SW480 (cell line): ENCODE measurements at places on chromosomes 11 and 22.

DNA sequence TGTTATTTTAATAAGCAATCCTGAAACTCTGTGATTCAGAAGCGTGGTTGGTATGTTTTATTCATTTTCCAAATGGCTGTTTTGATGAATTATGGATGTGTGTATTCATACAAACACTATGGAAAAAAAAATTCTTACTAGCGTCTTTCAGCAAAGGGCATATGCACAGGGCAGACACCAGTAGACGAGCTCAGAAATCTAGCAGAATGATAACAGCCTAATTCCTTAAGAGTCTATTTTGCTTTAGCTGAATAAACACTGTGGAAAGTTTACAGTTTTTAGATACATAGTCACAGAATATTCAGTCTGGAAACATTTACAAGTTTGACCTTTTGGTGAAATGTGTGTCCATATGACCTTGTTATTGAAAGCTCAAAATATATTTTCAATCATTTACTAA lies 418.8 kb upstream of the LUZP2 start:
- no peak for DNase-seq

- DNase-seq: no peak
Observed at GRCh38 chr11:99177446-99177845, 156.7 kb downstream of the CNTN5 start.

DNA sequence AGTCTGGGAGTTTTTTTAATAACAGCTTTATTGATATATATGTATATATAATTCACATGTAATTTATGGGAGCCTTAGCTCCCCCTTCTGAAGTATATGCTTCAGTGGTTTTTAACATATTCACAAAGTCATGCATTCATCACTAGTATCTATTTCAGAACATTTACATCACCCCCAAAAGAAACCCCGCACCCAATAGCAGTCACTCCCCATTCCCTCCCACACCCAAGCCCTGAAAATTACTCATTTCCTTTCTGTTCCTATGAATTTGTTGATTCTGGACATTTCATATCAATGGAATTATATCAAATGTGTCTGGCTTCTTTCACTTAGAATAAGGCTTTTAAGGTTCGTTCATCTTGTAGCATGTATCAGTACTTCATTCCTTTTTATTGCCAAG lies 35.6 kb upstream of the SYT7 start:
- no peak for DNase-seq

DNA sequence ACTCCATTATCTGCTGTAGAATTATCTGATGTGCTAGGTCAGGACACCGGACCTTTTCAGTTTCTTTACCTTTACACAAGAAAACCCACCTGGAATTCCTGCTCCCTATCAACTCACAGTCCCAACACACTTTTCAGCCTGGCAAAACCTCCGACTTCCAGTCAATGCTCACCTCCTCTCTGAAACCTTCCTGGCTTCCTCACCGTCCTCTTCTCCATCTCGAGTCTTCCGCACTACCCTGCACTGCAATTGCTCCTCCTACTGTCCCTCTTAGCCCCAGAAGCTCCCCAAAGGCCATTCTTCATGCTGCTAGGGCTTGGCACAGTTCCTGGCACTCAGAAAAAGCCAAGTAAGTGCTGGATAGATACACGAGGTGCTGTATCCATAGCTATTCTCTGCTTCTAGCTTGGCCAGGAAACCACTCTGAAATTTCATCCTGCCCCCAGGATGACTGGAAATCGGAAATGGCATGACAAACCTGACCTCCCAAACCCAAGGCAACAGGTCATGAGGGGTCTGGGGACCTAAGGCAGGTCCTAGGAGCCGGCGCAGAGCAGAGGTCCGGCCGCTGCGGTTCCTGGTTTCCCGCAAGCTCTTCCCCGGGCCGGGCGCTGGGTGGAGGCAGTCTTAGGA lies 702 bp downstream of the SYN3 start:
- DNase-seq: no peak

DNA sequence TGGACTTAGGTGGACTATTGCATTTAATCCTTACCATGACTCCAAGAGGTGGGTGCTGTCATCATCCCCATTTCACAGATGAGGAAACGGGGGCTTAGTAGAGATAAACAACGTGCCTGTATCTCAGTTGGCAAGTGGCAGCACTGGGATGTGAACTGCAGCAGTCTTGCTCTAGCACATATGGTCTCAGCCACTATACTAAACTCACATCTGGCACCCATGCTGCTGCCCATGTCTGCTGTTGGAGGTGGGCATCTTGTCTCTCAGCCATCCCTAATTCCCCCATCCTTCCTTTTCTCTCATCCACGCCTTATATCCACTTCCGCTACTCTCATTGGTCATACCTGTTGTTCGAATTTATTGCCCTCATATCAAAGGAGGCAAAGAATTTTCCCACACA lies 3.8 kb downstream of the PRG3 start:
- DNase-seq: peak; percentile 49
